ENCODE measurements at places on chromosomes 16 and 17. TPM values are rescaled to one million over a fixed set of nuclear protein-coding genes. Genes with fewer than 3 reads are reported as not detected.
A peak's percentile ranks its signal among the peaks of the same experiment; 100 is the strongest.

The RGS11 gene
- 4.4 TPM for total RNA-seq

- no peak for DNase-seq
Measured at GRCh38 chr17:72021417-72022041, 99.3 kb upstream of the SOX9 start.

DNA sequence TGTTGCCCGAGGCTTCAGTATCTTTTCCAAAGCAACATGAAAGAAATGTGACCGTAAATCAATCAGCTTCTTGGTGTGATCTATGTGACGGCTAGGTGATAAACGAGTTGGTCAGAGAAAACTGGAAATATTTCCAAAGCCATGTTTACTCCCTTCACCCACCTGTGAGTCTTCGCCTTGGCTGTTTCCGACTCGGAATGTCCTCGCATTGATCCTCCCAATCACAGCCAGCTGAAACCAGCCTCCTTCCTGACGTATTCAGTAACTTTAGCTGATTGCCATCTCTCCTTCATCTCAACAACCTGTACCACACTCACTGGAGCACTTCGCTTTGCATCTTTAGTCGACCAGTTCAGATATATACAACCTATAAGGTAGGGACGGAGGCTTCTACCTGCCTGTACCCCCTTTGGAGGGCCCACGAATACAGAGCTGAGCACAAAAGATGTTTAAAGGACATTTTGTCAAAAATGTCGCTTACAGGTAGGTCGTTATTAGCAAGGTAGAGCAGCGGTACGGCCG lies 705 bp downstream of the KRABD2 start:
- no peak for DNase-seq

- DNase-seq = no peak
Measured at GRCh38 chr16:28164140-28164539, 47.6 kb downstream of the XPO6 start.

- DNase-seq = no peak
Measured at GRCh38 chr17:33373273-33373672, 80.2 kb upstream of the ASIC2 start.

The KRT31 gene
- total RNA-seq = not detected

DNA sequence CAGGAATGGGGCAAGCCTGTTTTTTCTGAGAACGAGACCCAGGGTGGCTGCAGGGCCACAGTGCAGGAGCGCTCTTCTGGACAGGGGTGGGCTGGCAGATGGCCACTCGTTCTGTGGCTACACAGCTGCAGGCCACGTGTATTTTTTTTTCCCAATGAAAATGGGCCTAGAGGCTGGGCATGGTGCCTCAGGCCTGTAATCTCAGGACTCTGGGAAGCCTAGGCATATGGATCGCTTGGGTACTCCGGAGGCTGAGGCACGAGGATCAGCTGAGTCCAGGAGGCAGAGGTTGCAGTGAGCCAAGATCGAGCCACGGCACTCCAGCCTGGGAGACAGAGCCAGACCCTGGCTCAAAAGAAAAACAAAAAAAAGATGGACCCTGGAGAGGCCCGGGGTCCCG lies 6.8 kb downstream of the UNKL start:
- DNase-seq = no peak

DNA sequence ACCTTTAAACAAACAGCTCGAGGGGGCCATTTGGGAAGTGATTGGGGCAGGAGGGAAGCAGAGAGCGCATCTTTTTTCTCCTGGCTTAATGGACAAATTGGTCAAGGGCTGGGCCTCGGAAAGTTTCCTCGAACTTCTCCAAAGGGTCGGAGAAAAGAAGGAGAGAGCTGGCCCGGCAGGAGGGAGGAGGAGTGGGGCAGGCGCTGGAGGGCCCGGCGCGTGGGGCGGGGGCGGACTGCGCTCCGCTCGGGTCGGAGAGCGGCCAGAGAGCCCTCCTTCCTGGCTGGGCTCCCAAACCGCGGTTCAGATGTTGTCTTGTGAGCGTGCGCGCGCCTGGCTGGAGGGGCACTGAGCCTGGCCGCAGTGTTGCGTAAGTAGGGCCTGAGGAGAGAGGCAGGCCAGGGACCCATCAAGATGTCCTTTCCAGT lies 1.2 kb downstream of the MMP2 start:
- peak; percentile 71 for DNase-seq

GRCh38 chr17:72588961-72589360 lies 468.1 kb downstream of the SOX9 start:
- DNase-seq = peak; percentile 83

GRCh38 chr16:31192856-31193642 lies 9.5 kb downstream of the PYCARD start:
- no peak for DNase-seq

DNA sequence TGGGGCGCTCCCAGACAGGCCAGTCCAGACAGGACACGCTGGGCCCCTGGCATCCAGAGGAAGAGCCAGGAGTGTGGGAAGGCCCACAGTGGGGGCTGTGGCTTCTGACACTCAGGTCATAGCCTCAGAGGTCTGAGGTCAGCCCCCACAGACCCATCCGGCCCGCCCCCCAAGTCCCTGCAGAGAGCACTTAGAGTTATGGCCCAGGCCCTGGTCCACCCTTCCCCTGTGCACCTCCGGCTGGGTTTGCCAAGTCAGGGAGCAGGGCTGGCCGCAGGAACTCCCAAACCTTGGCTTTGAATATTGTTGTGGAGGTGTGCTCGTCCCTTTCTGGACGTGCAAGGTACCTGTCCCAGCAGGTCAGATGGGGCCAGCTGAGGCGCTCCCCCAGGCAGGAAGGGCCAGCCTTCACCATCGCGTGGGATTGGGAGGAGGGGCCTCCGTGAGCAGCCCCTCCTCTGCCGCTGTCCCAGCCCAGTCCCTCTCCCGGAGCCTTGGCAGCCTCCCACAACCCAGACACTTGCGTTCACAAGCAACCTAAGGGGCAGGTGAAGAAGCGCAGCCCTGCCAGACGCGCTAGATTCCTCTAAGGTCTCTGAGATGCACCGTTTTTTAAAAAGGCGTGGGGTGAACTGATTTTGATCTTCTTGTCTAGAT lies 74.6 kb downstream of the SOCS1 start:
- DNase-seq = no peak

DNA sequence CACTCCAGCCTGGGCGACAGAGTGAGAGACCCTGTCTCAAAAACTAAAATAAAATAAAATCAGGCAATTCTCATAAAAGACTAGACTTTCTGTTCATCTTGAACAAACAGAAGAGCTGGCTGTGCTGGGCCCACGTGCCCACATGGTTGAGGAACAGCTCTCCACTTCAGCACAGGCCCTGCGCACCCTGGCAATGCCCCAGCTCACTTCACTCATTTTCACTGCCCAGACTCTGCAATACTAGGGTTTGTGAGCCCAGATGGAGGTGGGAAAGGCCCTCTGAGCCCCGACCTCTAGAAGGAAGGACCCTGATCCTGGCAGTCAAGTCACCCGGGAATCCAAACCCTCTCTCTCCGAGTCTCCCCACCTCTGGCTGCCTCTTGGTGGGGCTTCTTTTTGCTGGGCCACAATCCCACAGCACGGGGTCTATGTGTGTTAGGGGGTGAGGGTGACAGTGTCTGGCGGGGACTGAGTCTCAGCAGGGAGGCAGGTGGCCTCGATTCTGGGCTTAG lies 14.8 kb downstream of the MYLK3 start:
- DNase-seq = no peak

GRCh38 chr16:55012362-55012761 lies 81.7 kb downstream of the IRX5 start:
- DNase-seq = no peak

DNA sequence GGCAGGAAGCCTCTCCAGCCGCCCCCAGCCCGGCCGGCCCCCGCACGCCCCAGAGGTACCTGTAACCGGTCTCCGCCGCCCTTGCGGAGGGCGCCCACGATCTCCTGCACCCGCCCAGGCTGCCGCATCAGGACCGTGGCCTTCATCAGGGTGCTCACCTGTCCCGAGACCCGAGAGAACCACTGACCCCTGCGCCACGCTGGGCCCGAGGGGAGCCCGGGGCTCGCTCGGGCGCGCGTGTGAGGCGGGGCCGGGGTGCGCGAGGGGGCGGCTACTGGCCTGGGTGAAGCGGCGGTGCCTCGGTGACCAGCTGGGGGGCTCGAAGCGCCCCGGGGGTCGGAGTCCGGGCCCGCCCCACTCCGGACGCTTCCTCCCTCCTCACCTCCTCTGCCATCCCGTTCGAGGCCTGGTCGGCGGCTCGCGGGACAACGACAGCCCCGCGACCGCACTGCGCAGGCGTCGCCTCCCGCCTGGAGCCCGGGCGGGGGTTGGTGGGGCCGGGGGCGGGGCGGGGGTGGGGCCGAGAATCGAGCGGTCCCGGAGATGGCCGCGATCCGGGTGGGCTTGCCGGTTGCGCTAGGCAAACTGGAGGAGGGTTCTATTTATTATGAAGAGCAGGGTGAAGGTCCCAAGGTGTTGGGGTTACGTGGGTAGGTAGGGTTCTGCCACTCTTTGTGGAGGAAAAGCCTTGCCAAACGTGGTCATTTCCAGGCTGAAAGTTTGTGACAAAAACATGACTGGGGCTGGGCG lies at the start of gene NT5C3B:
Gene NT5C3B, minus strand, starts transcription at position 433 of the 750 bp plus-strand sequence. Its CDS starts 39 bp downstream, at position 394.
- peak; percentile 66 for DNase-seq

The KRTAP4-4 gene
- total RNA-seq = not detected

The AOC2 gene
- total RNA-seq = 0.55 TPM

- DNase-seq = no peak
Measured at GRCh38 chr17:37062021-37062420, 113.3 kb downstream of the AATF start.

DNA sequence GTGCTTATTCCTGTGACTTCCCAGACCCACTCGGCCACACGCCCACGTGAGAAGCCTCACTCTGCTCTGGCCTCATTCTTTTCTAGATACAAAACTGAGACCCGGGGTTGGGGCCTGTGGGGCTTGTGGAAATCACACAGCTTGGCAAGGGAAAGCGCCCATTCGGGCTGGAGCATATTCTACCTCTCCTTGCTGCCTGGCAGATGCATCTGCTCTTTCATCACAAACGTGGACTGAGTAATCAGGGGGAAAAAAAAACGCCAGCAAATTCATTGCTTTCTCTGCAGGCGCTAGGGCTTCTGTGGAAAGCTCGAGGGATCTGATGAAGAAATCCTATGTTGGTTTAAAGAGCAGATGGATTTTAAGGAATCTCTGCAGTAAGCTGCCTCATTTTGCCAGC lies 44.4 kb downstream of the DNAH9 start:
- no peak for DNase-seq

DNA sequence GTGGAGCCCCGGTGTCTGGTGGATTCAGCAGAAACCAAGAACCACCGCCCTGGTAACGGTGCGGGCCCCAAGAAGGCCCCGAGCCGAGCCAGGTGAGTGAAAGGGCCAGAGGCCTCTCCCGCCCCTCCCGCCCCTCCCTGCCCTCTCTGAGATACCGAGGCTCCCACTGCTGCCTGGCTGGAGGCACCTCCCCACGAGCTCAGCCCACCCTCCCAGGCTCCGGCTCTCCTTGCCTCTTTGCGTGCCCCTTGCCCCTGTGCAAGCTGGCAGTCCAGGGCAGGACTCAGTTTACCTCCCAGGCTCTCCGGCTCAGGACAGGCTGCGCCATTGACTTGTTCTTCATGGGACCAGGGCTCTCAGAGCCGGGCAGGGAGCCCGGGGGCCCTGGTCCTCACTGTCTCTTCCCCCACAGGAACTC lies 14.1 kb upstream of the MYO15B start:
- DNase-seq = no peak

GRCh38 chr17:66043419-66043818 lies 148.5 kb downstream of the CEP112 start:
- DNase-seq = no peak

- DNase-seq = peak; percentile 49
Measured at GRCh38 chr17:32519228-32520103, 32.7 kb downstream of the CDK5R1 start.

The TPPP3 gene
- 20.9 TPM for total RNA-seq

GRCh38 chr17:17749025-17749772 lies 67.9 kb downstream of the RAI1 start:
- DNase-seq = no peak

GRCh38 chr16:49441366-49441780 lies 67.8 kb downstream of the C16orf78 start:
- peak; percentile 76 for DNase-seq

The MEFV gene
- 0.68 TPM for total RNA-seq

The TM4SF5 gene
- total RNA-seq = 23.8 TPM

The ZNF469 gene
- 0.75 TPM for total RNA-seq

The USH1G gene
- total RNA-seq = not detected

The TMEM219 gene
- 149 TPM for total RNA-seq

- peak; percentile 30 for DNase-seq
Measured at GRCh38 chr16:4316864-4317531, 1.1 kb downstream of the GLIS2 start.

DNA sequence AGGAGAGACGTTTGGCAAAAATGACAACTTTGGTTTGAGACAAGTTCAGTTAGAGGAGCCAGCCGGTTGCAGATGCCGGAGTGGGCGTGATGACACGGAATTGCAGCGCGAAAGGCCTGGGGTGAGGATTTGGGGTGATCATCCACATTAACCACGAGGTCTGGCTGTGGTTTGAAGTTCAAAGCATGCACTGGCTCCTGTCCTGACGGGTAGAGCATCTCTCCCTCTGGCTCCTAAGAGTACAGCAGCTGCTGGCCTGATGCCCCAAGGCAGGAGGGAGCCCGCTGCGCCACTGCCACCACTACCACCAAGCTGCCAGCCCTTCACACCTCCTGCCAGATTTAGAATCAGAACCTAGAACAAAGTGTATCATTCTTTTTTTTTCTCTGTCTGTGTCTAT lies 3.7 kb downstream of the RHBDL3 start:
- DNase-seq = no peak

DNA sequence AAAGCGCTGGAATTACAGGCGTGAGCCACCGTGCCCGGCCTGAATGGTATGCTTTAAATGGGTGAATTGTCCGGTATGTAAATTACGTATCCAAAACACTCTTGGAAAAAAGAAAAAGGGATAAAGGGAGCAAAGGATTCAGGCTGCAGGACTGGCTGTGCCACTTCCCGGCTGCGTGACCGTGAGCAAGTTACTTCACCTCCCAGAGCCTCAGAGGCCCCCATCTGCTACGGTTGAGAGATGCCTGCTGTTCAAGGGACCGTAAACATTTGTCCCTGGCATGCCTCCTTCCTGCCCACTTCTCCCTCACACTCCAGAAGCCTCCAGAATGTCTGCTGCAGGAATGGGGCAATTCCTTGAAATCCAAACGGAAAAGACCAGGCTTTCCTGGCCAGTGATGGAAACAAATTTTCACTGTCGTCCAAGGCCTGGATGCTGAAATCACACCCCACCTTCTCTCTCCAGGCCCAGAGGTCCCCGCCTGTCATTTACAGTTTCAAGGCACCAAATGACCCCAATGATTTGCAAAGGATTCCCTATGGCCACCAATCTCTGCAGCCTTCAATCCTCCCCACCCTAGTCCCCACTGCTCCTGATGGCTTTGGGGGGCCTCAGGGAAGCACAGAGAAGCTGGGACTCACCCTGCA lies 22.9 kb upstream of the LITAF start:
- DNase-seq = no peak

DNA sequence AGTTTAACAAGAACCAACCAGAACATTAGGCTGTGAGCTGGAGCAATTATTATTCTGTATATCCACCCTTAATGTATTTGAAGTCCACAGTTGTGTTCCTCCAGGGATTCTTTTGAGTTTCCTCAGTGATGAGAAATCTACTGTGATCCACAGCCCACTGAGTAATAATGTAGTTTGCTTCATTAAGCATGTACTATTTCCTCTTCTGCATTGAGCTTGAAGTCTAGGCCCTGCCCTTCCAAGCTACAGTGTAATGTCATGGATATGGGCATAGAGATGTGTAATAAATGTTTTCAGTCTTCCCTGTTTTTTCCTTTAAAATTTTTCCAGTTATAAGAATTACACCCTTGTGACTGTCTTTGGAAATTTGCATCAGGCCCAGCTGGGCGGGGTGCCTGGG lies 36.4 kb upstream of the SLC12A3 start:
- DNase-seq = no peak

The LDHD gene
- total RNA-seq = 38.4 TPM

The TMEM238L gene
- 34.4 TPM for total RNA-seq

GRCh38 chr16:88912556-88912955 lies 46.1 kb upstream of the PABPN1L start:
- no peak for DNase-seq

Measured in transverse colon (tissue), 4 donors.